ENCODE measurements at places on chromosomes 2 and 18.

DNA sequence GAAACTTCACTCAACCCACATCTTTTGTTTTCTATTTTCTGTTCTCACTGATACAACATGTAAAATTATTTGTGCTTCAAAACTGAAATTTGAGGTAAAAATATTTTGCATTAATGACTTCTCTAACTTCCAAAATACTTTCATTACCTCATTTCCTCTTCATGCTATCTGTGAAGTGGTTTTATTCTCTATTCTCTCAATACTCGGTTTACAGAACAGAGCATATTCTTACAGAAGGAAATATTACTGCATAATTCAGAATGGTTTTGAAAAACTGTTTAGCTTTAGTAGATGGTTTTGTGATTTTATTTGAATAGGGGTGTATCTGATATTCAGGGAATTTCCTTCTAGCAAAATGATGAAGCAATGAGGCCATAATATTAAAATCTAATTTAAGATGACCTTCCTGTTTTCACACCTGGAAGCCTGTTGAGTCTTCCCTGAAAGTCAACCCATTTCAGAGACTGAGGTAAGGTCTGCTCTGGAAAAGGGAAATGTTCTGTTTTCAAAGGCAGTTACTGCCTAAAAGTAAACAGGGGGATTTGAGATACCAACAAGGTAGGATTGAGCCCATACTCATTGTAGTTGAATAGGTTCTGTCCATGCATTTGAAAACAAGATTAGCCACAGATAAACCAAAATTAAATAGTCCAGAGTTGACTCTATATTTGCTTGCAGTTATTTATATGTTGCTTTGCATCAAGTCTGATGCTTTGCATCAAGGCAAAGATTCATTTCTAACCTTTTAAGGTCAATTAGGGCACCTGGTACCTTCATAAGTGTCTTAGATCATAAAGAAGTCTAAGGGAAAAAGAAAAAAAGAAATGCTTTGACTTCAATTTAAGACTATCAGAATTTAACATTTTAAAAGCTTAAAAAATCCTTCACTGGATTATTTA, 50.8 kb upstream of the PEX13 start:
- DNase-seq, result no peak

- no peak for DNase-seq
Measured at GRCh38 chr2:20165677-20166509, 59.0 kb downstream of the SDC1 start.

GRCh38 chr18:48745293-48745692, 205.5 kb downstream of the SMAD7 start:
- no peak for DNase-seq

GRCh38 chr2:144237830-144238627, 281.9 kb downstream of the ZEB2 start:
- no peak for DNase-seq

- DNase-seq, result peak; percentile 84
Measured at GRCh38 chr18:37710726-37711125, 145.1 kb upstream of the CELF4 start.

- DNase-seq, result no peak
Measured at GRCh38 chr18:63752636-63753035, 22.6 kb upstream of the SERPINB7 start.

GRCh38 chr2:198715302-198715835, 742.4 kb downstream of the SATB2 start:
- DNase-seq, result no peak

DNA sequence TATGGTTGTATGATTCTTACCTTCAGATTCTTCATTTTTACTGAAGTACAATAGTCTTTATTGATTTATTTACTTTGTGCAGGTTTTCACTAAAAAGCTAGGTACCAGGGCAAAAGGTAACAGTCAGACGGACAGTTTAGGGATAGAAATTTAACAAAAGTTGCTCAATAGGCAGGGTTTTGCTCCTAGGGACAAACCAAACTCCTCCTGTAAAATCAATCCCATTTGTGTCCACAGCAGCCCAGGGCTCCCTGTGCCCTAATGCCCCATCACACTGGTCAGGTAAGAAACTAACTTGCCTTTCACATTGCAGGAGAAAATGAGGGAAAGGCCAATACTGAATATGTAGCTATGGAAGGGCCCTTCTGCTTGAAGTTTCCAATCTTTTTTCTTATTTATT, 410.9 kb downstream of the EPHA4 start:
- no peak for DNase-seq
